Left lung (tissue), 14 donors: ENCODE measurements at places on chromosomes 11 and 22. TPM values are rescaled to one million over a fixed set of nuclear protein-coding genes. Genes with fewer than 3 reads are reported as not detected.

GRCh38 chr11:80960381-80961029 lies 1519.7 kb upstream of the TENM4 start:
- no peak for DNase-seq

GRCh38 chr11:46944356-46945075 lies 8.0 kb downstream of the CSTPP1 start:
- no peak for DNase-seq

DNA sequence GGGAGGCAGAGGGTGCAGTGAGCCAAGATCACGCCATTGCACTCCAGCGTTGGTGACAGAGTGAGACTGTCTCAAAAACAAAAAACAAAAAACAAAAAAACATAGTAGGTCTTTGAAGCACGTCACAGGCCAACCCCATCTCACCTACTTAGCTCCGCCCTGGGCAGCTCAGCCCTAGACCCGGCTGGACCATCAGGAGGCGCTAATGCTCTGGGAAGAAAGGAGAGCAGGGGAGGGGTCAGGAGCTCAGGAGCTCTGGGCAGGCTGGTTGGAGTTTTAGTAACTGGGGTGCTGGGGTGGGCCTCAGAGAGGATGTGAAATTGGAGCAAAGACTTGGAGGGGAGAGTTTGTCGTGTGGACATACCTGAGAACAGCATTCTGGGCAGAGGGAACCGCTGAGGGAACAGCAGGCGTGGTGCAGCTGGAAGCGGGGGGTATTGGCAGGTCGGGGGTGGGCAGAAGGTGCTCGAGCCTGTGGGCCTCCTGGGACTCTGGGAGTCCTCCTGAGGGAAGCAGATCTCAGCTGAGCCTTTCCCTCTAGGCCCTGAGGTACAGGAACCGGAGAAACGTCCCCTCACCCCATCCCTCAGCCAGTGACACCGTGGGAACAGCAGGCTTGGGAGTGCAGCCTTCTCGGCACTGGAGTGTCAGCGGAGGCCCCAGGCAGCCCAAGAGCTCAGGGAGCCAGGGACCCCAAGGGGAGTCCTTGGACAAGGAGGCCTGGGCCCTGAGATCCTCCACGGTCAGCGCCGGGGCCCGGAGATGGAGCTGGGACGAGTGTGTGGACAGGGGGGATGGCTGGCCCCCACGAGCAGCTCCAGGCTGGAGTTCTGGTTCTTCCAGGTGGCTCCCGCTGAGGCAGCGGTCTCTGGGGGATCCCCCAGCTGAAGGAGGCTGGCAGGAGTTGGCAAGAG lies 2.2 kb upstream of the RPS6KA4 start:
- DNase-seq, result no peak

DNA sequence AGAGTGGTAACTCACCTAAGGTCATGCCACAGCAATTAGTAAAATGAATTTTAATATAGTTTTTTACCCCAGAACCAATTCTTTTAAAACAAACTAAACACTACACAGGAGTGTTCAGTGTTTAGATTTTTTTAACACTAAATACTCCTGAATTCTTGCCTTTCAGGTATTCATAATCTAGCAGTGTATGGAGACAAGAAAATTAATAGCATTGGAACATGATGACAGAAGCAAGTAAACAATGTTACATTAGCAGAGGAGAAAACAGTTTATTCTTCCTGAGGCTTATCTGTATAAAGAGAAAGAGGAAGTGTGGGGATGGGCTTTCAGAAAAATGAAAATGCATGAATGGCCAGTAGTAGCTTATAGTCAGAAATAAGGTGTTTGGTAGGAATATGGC lies 222.1 kb upstream of the FAT3 start:
- no peak for DNase-seq

- no peak for DNase-seq
Measured at GRCh38 chr11:57978686-57979531, 44.8 kb upstream of the OR9Q1 start.

- DNase-seq, result peak; percentile 28
Measured at GRCh38 chr22:18966748-18967147, 30.7 kb upstream of the PRODH start.

- DNase-seq, result peak; percentile 62
Measured at GRCh38 chr11:77109236-77110019, 6.8 kb downstream of the OMP start.

DNA sequence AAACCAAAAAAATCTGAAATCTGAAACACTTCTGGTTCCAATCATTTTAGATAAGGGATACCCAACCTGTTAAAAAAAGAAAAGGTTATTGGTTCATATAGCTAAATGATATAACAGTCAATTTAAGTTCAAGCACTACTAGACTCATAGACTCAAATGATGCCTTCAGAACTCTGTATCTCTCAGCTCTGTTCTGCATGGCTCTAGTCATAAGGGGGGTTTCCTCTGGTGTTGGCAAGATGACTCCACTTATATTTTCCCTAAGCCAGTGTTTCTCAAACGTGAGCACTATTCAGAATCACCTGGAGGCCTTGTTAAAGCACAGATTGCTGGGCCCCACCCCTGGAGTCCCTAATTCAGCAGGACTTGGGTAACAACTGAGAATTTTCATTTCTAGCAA lies 11.5 kb upstream of the RRAS2 start:
- no peak for DNase-seq

DNA sequence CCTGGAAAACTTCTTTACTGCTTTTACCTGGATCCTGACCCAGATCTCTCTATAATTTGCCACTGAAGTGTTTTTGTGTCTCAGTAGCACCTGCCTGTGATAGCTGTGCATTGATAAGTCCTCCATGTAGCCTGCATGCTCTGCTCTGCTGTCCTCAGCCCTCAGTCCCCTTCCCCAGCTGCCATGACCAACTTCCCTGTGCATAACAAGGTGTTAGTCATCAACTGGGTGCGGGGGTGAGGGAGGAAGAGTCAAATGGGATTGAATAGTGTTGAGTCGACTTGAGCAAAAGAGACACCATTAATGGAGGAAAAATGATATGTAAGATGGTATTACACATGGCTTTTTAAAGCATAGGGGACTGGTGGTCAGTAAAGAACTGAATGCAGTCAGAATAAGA lies 92.2 kb upstream of the PLET1 start:
- DNase-seq, result no peak

DNA sequence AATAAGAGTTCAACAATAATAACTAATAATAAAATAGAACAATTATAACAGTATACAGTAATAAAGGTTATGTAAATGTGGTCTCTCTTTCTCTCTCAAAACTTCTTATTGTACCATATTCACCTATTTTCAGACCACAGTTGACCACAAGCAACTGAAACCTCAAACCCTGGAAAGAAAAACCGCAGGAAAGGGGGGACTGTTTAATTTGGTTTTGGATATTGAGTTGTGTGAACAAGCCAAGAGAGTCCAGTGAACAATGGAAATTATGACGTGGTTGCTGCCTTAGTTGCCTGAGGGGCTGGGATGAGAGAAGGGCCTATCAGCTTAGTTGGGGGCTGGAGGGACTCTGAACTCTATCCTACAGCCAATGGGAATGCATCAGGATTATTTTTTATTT lies 178.7 kb upstream of the POU2AF2 start:
- DNase-seq, result no peak

- no peak for DNase-seq
Measured at GRCh38 chr22:35316751-35317150, 17.1 kb downstream of the TOM1 start.

DNA sequence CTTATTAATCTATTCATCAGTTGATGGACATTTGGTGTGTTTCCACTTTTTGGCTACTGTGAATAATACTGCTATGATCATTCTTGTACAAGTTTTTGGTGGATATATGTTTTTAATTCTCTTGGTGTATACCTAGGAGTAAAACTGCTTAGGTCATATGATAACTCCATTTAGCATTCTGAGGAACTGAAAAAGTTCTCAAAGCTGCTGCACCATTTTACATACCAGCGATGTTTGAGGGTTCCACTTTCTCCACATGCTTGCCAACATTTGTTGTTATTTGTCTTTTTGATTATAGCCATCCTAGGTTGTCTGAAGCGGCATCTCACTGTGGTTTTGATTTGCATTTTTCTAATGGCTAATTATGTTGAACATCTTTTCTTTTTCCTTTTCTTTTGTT lies 4.1 kb upstream of the ACER3 start:
- no peak for DNase-seq

DNA sequence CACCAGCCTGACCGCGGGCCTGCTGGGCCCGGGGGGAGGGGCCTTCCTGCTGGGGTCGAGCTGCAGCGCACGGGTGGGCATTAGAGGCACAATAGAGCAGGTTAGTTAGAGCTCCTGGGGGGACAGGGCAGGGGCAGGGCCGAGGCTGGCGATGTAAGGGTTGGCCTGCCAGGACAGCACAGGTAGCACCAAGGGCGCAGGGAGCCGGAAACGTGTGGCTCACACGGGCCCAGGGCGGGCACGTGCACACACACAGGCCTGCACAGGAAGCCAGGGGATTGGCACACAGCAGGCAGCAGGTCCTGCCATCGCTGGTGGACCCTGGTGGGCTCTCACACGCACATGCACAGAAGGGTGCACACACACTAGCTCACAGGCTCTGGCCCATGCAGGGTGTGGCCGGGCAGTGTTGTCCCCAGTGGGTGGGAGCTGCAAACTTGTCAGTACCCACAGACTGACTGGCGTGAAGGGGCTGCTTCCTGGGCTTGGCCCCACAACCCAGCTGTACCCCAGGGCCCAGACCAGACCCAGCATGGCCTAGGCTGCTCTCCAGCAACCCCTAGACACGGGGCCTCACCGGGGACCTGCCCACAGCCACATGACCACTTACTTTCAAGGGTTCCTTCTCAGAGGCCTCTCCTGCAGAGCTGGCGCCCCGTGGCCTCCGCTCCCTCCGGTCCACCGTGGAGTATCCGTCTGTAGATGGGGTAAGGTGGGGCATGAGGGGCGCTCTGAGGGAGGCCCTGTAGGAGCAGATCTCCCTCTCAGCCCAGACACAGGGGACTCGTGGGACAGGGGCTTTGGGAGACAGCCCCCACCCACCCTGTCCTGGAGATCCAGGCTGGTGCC lies 29.9 kb upstream of the TXNRD2 start:
- DNase-seq, result peak; percentile 39

DNA sequence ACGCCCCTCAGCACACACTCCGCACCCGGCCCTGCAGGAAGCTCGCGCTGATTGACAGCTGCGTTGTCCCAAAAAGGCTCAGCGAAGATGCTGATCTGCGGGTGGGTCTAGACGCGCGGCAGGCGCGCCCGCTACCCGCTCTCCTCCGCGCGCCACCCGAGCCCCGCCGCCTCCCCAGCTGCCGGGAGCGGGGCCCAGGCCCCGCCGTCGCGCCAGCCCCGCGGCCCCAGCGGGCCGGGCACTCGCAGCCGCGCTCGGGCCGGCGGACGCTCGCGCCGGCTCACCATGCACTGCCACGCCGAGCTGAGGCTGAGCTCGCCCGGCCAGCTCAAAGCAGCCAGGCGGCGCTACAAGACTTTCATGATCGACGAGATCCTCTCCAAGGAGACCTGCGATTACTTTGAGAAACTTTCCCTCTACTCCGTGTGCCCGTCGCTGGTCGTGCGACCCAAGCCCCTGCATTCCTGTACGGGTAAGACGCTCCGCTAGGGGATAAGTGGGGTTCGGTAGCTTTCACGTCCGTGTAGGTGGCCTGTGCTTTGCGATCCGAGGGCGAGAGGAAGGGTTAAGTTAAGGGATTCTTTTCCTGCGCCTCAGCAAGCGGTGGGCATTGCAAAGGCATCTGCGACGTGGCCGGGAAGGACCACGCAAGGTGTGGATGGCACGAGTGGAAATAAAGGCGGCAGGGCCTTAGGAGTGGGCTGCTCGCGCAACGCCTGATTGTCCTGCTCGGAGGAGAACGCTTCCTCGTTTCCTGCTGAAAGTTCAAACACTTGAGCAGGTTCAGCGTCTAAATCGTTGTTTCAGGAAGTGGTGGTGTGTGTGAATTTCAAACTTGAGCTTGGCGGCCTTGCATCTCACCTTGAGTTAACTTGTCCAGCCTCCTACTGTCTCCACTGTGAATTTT lies at the start of gene BARX2:
Gene BARX2, plus strand, starts transcription at position 98 of the 907 bp plus-strand sequence. Its CDS starts 188 bp downstream, at position 286.
- DNase-seq, result no peak

- no peak for DNase-seq
Measured at GRCh38 chr11:131580476-131580875, 210.1 kb downstream of the NTM start.

- peak; percentile 73 for DNase-seq
Measured at GRCh38 chr11:134331354-134332188, at the start of gene GLB1L2. TSS of gene GLB1L2 (plus strand) at chr11:134331988. CDS start at chr11:134332062, 74 bp downstream.

GRCh38 chr11:35418282-35419183 lies 825 bp downstream of the SLC1A2 start:
- DNase-seq, result no peak

- no peak for DNase-seq
Measured at GRCh38 chr11:133041928-133042882, 490.1 kb downstream of the OPCML start.

DNA sequence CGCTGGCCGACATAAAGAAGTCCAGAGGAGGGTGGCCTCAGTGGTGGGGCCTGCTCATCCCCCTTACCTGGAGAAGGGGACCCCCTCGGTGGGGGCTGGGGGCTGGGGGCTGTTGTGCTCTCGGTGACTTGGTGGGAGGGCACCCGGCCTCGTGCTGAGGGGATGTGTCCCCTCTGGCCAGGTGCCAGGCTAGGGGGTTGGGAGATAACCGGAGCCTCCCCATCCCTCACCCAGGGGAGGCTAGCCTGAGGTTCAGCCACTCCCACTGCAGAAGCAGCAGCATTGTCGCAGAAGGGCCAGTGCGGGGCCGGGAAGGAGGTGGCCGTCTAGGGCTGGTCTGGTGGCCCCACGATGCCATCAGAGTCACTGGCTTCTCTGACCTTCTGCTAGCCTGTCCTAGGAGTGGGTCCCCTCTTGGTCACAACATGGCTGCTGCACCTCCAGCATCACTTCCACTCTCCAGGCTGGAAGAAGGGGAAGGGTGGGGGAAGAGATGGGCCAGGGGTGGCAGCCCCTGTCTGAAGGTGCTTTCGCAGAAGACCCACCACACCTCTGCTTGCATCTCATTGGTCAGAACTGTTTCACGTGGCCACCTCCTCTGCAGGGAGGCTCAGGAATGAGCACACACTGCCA lies 44.2 kb upstream of the FADD start:
- DNase-seq, result no peak

- no peak for DNase-seq
Measured at GRCh38 chr11:133239575-133239974, 292.7 kb downstream of the OPCML start.

- no peak for DNase-seq
Measured at GRCh38 chr22:41576877-41577276, 12.8 kb downstream of the PMM1 start.

GRCh38 chr22:40703174-40703573 lies 23.9 kb downstream of the MCHR1 start:
- no peak for DNase-seq

Gene HTATIP2
- 4.5 TPM for polyA plus RNA-seq

Gene IGF2
- polyA plus RNA-seq, result 102 TPM

Gene CADM1
- 158 TPM for polyA plus RNA-seq

Gene SLC22A9
- 0.09 TPM for polyA plus RNA-seq

Gene NUCB2
- polyA plus RNA-seq, result 77.3 TPM

Gene ME3
- polyA plus RNA-seq, result 38.3 TPM

Gene PARVB
- polyA plus RNA-seq, result 42.5 TPM

Gene CCDC89
- 5.3 TPM for polyA plus RNA-seq

Gene SCGB1A1
- polyA plus RNA-seq, result 5.9 TPM

Gene GLYATL1
- polyA plus RNA-seq, result 2.4 TPM

Gene MYOD1
- polyA plus RNA-seq, result not detected
